Myocyte (in vitro differentiated cells): ENCODE measurements at places on chromosomes 16 and 17. TPM values are rescaled to one million over a fixed set of nuclear protein-coding genes. Genes with fewer than 3 reads are reported as not detected.

TNP2 gene
- total RNA-seq = not detected in 2 replicates

C17orf78 gene
- total RNA-seq = not detected in 2 replicates

SMG6 gene
- total RNA-seq = 22.9 and 25.2 TPM in 2 replicates

CACNG1 gene
- 142 and 146 TPM in 2 replicates for total RNA-seq

DNA sequence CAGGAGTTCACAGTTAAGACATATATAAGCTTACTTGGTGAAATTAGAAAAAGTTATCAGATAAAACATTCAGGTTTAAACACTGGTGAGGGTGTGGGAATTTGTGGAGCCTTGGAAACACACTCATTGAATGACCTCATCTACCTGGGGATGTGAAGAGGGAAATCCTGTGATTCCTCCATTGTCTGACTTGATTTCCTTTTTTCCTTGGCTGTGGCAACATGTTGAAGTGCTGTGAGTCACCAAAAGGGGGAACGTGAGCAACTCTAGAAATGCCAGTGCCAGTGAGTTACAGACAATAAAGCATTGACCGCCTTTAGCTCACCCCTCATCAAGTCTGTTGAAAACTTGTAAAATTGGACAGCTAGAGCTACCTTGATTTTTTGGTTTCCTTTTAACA is 1.8 kb downstream of the HMOX2 start:
- DNase-seq = no peak

GRCh38 chr17:70181376-70181775 is 12.0 kb downstream of the KCNJ2 start:
- DNase-seq = peak; percentile 43

DNA sequence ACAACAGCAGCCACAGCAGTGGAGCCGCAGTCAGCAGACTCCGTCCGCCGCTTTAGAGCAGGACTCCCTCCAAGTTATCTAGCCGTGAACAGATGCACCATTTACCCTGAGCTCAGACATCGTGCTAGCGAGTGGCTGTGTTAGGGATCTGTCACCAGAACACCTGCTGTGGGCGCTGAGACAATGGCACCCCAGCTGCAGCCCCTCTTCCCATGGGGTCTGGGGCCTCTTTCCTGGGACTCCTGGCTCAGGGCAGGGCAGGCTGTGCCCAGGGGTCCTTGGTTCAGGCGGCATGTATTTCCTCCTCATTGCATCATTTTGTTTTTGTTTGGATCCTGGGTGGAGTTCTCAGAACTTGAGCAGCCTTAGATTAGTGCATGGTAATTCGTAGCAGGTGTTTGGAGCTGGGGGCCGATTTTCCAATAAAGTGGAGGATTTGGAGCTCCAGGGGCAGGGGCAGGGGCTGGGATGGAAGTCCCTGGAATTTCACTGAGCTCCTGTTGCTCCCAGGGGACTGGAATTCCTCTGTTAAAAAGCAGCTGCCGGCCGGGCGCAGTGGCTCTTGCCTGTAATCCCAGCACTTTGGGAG is 23.4 kb downstream of the NMRAL1 start:
- DNase-seq = peak; percentile 79

MMD gene
- total RNA-seq = 5.3 and 5.8 TPM in 2 replicates

OR1A1 gene
- not detected in 2 replicates for total RNA-seq

- no peak for DNase-seq
These were observed 7.9 kb upstream of the CLDN9 start for GRCh38 chr16:3004781-3005284.

GRCh38 chr17:77959126-77959925 is 823 bp downstream of the TNRC6C start:
- no peak for DNase-seq

DHX58 gene
- 9.3 and 11.3 TPM in 2 replicates for total RNA-seq

SLC5A11 gene
- total RNA-seq = 0.26 TPM in 1 of 2 replicates, not detected in the other

- DNase-seq = no peak
These were observed 172.8 kb upstream of the WSCD1 start for GRCh38 chr17:5897275-5897911.

- DNase-seq = peak; percentile 92
These were observed 8.6 kb downstream of the KDM6B start for GRCh38 chr17:7842380-7843256.

CCL8 gene
- total RNA-seq = not detected in 2 replicates

MT1F gene
- not detected in 2 replicates for total RNA-seq

DNA sequence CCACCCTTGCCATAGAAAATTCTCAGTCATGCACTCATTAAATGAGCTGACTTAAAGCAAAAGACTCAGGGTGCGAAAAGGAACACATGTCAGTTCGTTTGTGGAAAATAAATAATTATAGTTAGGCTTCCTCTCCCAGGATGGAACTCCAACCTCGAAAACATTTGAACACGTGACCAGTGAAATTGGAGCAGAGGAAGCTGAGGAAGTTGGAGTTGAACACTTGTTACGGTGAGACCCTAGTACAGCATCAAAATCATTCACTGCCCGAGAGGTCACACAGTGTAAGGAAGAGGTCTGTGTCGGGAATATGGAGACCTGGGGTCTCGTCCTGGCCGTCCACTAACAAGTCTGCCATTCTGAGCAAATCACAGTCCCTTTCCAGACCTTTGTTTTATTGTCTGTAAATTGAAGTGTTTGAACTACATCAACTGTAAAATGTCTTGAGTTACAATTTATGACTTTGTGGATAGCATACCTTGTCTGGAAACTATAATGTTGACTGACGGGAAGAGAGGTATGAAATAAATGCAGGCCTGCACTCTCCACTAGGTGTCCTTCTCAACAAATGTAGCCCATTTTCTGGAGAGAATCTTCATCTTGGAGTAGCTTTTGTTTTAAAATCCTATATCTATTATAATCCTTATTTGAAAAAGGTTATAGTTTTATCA is 7.7 kb downstream of the PSMD7 start:
- DNase-seq = no peak

DNA sequence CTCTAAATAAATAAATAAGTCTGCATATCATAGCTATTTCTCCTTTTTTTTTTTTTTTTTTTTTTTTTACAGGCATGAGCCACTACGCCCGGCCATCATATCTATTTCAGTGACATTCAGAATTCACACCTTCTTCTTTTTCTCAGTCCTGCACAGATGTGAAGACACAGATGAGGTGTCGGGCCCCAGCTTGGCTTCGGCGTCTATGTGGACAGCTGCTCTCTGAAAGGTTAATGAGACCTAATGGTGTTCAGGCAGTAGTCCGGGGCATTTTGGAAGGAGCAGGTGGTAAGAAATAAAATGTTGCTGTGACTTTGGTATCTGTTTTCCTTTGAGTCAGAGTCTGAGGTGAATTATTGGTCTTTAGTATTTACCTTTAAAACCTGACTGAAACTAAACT is 23.6 kb downstream of the TANGO6 start:
- DNase-seq = no peak

DNA sequence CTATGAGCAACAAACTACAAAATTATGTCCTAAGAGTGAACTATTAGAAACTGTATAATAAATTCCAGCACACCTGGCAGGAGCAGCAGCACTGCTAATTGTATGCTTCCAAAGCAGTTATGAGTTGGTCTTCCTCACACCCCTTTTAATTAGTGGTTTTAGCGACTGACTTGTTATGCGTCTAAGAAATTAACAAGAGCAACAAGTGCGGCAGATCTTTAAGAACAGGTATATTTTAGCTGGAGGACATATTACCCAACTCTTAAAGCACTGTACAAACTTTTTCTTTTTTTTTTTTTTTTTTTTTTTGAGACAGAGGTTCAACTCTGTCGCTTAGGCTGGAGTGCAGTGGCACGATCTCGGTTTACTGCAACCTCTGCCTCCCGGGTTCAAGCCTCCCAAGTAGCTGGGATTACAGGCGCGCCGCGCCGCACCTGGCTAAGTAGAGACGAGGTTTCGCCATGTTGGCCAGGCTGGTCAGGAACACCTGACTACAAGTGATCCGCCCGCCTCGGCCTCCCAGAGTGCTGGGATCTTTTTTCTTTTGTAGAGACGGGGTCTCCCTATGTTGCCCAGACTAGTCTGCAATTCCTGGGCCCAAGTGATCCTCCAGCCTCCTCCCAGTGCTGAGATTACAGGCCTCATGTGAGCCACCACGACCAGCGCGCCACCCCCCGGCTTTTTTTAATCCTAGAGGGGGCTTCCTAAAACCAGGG is 1.6 kb upstream of the FBXL20 start:
- no peak for DNase-seq

GRCh38 chr17:43018932-43019331 is 3.3 kb downstream of the VAT1 start:
- no peak for DNase-seq

- no peak for DNase-seq
These were observed 488 bp downstream of the C17orf113 start for GRCh38 chr17:42049834-42050392.

SLC35G6 gene
- total RNA-seq = not detected in 2 replicates

DNA sequence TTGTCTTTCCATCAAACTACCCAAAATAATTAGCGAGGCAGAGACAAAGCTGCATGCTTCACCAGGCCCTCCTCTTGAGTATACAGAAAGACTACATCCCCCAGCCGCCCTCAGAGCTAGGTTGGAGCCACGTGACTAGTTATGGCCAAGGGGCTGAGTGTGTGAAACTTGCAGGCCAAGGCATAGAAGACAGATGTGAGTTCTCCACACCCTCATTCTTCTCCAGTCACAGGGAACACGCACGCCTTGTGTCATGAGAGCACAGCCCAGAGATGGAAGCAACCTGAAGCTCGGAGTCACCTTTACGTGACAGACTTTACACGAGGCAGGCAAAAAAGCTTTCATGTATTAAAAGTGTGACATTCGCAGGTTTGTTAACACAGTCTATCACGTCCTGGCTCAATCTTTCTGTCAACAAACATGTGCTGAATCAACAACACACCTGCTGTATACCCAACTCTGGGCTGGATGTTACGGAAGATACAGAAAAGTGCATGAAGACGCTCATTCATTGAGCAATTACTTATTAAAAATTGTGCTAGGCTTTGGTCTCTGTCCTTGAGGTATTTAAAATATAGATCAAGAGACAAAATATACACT is 38.3 kb downstream of the STX8 start:
- DNase-seq = no peak
